ENCODE measurements at places on chromosomes 4 and X.

- DNase-seq = no peak
Observed at GRCh38 chr4:173294444-173294843, 39.7 kb downstream of the HMGB2 start.

- no peak for DNase-seq
Observed at GRCh38 chrX:132877954-132878536, 80.4 kb downstream of the HS6ST2 start.

- DNase-seq = no peak
Observed at GRCh38 chrX:117653396-117653795, 463.2 kb downstream of the KLHL13 start.

DNA sequence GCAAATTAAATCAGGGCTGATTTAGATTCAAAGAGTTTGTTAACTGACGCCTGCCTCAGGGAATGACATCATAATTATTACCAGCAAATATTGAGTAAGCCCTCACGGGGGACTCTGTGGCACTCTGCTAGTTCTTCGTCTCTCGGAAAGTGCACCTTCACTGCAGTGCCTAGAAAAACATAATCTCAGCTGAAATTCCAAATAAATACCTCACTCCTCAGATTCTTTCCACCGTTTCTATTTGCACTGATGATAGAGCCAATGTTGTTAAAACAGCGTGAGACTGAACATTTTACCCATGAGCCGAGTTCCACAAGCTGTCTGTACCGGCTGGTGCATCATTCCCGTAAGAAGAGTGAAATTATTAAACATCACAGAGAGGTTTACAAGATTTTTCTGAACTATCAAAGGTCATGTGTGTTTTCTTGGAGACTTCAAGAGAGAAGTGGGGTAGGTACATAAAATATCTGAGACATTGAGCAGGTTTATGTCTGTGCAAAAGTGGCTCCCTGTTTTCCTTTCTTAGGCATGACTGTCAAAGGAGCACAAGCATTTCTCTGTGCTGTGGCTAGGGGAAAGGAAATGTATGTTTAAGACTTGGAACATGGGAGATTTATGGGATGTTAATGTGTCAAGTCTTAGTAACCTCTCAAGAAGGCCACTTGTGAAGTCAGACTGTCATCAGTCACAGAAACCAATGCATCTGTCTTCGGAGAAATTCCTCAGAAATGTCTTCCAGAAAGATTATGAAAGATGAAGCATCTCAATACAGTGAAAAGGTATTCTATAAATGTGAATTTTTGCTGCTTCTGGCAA, 119.6 kb downstream of the CBLL2 start:
- DNase-seq = no peak

DNA sequence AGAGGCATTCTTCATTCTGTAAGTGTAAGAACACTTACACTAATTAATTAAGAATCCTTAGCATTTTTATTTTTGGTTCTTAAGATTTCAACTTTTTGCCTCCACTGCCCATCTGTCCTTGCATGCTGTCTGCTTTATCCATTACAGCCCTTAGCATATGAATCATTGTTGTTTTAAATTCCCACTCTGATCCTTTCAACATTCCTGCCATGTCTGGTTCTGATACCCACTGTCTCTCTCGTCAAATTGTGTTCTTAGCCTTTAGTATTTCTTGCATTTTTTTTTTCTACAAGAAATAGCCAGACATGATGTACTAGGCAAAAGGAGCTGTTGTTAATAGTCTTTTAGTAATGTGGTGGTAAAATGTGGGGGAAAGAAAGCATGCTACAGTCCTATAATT, 1360.0 kb downstream of the TECRL start:
- no peak for DNase-seq

DNA sequence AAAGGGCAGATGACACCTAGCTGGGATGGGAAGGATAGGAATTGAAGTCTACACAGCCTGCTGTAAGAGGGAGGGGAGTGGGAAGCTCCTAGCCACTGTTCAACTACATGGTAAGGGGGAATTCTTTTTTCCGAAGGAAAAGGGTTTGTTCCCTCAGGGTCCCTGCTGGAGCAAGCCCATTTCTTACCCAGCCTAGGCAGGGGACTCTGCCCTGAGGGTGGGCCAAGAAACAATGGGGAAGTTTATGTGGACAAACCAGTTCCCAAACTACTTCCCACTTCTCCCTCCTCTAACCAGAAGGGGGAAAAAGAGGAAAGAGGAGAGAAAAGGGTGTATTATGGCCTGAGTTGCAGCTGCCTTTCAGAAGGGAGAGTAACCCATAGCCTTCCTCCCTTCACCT, 13.5 kb upstream of the VSIG4 start:
- no peak for DNase-seq

- DNase-seq = no peak
Observed at GRCh38 chrX:47232197-47232802, 509 bp upstream of the USP11 start.

DNA sequence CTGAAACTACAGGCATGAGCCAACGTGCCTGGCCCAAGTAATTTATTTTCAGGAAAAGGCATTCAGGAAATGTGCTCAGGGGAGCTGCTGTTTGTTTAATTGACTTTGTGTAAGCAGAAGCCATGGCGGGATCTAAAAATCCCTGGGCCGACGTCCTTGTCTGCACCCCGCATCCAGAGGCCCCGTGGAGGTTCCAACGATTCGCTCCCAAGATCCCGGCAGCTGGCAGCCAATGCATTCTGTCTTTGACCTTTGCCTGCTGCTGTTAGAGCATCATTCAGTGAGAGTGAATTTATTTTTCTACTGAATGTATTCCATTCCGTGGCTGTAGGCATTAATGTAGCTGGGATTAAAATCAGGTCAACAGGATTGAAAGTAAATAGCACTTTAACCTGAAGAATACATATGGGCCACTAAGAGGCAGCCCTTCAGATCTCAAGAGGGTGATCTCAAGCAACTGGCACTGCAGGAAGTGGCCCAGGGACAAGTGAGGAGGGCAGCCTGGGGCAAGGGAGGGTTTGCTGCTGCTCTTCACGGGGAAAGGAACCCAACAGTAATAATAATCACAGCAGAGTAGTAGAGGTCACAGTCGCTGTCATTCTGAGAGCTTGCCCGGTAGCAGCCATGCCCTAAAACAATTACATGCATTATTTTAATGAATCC, 75.2 kb downstream of the PSAPL1 start:
- DNase-seq = no peak

DNA sequence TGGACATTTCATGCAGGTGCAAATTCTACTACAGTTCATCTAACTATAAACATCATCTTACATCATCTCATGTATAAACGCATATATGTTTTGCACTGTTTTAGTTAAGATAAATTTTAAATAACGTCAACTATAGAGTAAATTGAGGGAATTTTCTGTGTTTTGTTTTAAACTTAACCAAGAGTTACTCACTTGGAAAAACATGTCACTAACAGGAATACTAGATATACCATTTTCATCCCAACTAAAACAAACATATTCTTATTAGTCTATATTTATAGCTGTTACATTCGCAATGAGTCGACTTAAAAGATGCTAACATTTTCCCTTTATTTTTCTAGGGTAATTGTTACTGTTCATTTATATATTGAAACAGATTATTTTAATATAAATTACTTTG, 159.6 kb downstream of the PDGFC start:
- DNase-seq = no peak

DNA sequence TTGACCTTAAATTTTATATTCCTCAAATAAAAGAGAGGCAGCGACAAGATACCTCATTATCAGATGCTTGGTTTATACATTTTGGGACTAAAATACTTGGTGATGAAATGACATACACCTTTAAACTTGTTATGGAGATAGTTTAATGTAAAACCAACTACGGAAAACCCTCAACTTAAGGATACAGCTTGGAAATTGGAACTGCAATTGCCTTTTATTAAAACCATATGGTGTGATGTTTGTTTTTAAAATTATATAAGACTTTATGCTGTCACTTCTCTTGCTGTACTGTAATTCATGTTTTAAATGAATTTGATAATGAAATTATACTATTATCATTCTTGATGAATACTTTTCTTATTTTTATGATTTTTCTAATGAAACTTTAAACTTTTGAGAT, 25.9 kb downstream of the METTL14 start:
- no peak for DNase-seq
